ENCODE measurements at places on chromosomes 13 and 19.

GRCh38 chr19:30784850-30785457 lies 412.8 kb downstream of the ZNF536 start:
- DNase-seq: peak; percentile 30

- no peak for DNase-seq
These were observed 42.0 kb upstream of the RXFP2 start for GRCh38 chr13:31697290-31697689.

DNA sequence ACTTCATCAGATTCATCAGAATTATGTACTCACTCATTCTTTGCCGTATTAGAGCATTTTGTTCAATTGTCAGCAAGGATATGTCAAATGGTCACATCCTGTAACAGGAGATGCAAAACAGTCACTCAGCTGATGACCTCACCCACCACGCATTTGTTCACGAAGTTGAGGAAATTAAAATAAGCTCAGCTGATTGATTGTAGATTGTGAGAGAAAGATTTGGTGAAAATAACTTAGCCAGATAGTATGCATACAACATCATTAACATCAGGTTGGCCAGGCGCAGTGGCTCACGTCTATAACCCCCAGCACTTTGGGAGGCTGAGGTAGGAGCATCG lies 22.6 kb upstream of the CDC16 start:
- DNase-seq: no peak

- no peak for DNase-seq
These were observed 17.0 kb upstream of the TMEM255B start for GRCh38 chr13:113742000-113742441.

- no peak for DNase-seq
These were observed 2.5 kb upstream of the ISYNA1 start for GRCh38 chr19:18440415-18440877.

DNA sequence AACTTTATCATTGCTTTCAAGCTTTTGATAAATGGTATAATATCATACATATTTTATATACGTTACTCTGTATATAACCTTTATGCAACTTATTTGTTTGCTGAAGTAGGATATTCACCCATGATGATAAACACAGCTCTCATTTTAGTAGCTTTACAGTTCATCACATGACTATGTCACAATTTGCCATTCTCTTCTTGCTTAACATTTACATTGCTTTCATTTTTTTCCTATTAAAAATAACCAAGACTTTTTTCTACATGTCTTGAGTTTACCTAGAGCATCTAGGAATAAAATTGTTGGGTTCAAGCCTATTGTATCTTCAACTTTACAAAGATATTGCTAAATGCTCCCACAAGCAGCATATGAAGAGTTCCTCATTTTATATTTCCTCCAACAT lies 54.0 kb downstream of the KCNRG start:
- DNase-seq: no peak

DNA sequence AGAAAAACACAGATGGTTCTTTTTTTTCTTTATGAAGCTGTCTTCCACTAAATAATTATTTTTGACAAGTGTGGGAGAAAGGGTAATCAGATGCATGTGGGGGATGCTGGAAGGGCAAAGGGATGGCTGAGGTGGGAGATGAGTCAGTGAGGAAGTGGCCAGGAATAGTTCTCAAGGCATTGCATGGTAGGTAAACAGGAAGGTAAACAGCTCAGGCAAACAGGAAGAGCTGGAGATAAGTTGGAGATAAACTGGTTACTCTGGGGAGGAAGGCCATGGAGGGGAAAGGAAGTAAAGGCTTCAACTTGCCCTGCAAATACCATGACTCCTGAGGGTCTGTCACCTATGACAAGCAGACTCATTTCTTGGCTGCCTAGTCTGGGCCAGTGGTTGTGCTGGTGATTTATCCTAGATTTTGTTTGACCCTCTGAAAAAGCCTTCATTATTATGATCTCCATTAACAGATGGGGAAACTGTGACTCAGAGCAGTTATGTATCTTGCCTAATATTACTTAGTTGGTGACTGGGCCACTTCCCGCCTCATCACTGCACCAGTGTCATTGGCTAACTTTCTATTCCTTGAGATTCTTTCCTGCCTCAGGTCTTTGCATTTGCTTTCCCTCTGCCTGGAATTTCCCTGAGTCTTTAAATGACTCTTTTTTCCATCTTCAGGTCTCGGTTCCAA lies 17.1 kb downstream of the ACTL9 start:
- no peak for DNase-seq

GRCh38 chr19:47891923-47892666 lies 6.0 kb upstream of the SULT2A1 start:
- no peak for DNase-seq

DNA sequence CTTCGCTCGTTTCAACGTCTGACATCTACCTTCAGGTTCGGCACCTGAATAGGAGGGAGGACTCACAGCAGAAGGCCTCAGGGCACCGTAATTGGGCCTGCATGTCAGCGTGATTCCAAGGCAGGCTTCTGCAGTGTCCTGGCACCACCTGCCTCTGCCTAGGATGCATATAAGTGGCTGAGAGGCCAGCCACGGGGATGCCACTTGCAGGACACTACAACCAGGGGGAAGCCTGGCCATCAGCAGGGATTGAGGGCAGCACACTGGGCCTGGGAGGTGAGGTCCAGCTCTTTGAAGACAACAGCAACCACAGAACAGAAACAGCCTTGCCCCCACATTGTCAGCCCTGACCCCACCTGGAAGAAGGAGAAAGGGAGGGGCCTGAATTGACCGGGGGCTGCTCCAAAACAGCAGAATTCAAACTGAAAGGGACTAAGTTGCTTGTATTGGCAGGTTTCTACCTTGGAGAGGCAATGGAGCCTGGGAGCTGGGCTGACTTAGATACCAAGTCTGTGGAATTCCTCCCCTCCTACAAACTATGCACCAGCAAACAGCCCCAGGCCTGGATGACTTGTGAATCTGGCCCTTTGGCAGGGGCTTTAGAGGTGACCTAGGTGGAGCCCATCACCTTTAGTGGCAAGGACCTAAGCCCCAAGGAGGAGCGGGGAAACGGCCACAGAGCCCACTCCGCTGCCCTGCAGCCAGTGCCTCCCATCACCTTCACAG lies 34.1 kb upstream of the POMP start:
- no peak for DNase-seq

DNA sequence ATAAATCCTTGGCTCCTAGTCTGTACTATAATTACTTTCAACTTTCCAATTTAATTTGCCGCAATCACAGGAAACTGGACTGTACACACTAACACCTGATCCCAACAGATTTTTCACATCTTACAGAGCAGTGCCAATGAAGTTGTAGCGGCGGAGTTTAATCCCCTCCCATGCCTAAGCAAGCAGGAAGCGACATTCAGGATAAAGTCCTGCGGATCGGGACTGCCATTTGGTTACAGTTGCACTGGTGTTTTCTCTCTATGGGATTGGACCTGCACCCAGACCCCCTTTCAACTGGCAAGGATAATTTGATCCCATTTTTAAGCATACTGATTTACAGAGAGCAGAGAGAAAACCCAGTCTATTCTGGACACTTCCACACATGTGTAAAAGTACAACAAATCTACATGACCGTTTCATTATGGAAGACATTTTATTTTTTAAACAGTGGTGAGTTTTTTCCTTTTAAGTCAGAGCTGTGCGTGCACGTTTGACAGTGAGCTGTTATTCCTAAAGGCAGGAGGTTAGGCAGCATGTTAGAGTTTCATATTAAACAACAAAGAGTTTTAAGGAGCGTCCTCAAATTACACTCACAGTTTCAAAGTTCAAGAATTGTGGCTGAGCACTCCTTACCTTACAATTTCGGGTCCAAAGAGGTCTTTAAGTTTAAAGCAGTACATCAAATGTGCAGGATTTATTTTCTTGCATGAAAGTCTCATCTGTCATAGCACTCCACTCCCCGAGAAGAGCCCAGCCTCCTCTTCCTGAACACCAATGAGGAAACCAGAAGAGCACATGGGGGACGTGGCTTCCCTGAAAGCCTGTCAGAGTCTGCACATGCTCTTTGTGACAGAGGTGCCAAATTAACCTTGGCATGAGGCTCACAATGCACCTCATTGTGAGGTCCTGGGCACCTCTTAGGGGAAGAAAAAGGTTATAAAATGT lies 141.6 kb upstream of the RFC3 start:
- DNase-seq: no peak

DNA sequence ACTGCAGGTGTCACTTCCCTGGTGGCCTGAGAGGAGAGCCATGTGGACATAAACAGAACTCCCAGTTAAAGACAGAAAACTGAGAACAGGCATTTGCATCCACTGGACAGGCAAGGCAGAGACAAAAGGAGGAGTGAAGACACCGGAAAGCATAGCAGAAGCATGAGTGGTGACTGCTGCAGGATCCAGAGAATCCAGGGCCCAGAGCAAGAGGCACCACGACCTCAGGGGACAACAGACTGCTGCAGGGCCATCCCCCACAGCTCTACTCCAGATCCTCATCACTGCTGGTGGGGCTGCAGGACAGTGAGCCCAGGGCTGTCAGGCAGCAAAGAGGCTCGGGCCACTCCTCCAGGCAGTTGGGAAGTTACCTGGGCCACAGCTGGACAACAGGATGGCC lies 14.5 kb upstream of the ISYNA1 start:
- no peak for DNase-seq

DNA sequence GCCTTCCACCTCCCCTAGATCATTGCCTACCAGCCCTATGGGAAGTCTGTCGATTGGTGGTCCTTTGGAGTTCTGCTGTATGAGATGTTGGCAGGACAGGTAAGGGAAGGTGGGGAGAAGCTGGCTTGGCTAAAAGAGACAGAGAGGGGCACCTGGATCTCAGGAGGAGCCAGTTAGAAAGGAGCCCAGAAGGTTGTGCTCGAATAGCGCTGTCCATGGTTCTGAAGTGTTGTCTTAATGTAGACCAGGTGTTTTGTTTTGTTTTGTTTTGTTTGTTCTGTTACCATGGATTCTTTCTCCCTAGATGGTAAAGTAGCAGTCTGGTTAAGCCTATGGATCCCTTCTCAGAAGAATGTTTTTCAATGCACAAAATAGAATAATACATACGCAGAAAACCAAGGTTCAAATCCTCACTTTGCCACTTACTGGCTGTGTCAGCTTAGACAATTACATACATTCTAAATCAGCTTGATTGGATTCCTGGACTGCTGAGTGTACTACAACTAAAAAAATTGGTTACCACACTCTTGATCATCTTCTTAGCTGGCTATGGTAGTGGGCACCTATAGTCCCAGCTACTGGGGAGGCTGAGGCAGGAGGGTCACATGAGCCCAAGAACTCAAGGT lies 5.9 kb upstream of the CACNG7 start:
- no peak for DNase-seq

- no peak for DNase-seq
These were observed 104.0 kb downstream of the MYCBP2 start for GRCh38 chr13:77222909-77223308.

DNA sequence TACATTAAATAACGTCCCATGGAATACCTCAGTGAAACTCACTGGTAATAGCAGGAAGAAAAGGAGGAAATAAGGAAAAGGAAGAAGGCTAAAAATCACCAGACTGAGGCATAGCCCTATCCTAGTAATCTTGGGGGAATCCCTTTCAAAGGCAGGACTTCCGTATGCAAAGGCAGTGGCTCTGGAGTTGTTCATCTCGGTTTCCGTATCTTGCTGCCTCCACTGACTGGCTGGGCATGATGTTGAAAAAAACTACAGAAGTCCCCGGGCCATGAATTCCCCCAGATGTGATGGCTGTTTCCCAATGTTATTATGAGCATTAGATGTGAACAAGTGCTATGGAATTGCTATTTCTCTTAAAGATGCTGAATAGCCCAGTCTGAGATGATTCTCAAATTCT lies 5.5 kb downstream of the FPR2 start:
- DNase-seq: no peak

GRCh38 chr13:90049989-90050671 lies 1297.4 kb upstream of the MIR17HG start:
- DNase-seq: no peak

- DNase-seq: no peak
These were observed 8.6 kb downstream of the RPS9 start for GRCh38 chr19:54209058-54209810.

GRCh38 chr13:40230833-40231266 lies 435.6 kb downstream of the FOXO1 start:
- no peak for DNase-seq

DNA sequence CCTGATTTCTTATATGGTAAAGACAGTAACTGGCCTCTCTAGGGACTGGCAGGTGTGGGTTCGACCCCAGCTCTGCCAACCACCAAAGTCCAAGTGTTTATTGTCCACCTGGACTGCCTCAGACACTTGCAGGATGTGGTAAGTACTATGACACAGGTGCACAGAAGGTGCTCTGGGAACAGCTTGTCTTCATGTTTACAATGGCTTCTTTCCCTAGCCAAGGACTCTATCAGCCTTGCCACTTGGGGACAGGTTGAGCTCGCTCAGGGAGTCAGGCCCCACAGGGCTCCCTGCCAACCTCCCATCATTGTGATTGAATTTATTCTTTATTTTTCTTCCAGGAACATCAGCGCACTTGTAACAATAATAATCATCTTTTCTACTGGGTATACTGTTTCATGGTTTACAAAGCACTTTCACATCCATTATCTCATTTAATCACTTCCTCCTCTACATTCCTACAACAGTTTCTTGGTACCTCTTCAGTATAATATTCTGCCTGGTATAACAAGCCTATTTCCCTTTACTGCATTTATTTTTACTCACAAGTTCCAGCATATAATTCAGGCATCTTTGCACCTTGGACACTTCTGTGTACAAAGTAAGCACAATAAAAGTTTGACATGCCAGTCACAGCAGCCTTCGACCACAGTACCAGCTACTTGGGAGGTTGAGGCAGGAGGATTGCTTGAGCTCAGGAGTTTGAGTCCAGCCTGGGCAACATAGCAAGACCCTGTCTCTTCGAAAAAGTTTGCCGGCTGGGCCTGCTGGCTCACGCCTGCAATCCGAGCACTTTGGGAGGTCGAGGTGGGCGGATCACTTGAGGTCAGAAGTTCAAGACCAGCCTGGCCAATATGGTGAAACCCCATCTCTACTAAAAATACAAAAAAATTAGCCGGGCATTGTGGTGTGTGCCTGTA lies 24.2 kb upstream of the GATAD2A start:
- DNase-seq: no peak

DNA sequence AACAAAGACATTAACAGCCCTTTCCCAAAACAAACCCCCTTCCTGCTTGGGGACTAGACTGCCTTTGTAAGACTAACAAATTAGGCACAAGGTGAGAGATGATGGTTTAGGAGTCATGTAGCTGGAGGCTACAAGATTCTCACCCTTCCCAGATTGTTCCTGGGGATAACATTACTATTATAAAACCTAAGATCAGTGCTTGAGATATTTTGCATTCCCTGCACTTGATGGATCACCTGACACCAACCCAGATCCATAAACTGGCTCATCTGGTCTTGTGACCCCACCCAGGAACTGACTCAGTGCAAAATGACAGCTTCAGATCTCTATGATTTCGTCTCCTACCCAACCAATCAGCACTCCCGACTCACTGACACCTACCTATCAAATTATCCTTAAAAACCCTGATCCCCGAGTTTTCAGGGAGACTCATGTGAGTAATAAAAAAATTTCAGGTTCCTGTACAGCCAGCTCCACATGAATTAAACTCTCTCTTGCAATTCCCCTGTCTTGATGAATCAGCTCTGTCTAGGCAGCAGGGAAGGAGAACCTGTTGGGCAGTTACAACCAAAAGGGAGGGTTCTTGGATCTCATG lies 2.4 kb upstream of the ZNF616 start:
- no peak for DNase-seq

- no peak for DNase-seq
These were observed 132.5 kb upstream of the ZNF91 start for GRCh38 chr19:23527797-23528196.

All from stimulated activated CD8-positive, alpha-beta memory T cell treated with anti-CD3 and anti-CD28 coated beads, Interleukin-2, amount 100 ng/mL, for 48 hours (primary cell).